SK-N-SH (cell line): ENCODE measurements at places on chromosomes 13 and 19. TPM values are rescaled to one million over a fixed set of nuclear protein-coding genes. Genes with fewer than 3 reads are reported as not detected.

- no peaks in the 10 kb centered on the region for H3K4me1 ChIP-seq
- no peaks in the 10 kb centered on the region for H3K27me3 ChIP-seq
- no peak overlapping the region for H3K4me3 ChIP-seq
Measured at GRCh38 chr13:108525827-108526226, 103.6 kb upstream of the MYO16 start.

DNA sequence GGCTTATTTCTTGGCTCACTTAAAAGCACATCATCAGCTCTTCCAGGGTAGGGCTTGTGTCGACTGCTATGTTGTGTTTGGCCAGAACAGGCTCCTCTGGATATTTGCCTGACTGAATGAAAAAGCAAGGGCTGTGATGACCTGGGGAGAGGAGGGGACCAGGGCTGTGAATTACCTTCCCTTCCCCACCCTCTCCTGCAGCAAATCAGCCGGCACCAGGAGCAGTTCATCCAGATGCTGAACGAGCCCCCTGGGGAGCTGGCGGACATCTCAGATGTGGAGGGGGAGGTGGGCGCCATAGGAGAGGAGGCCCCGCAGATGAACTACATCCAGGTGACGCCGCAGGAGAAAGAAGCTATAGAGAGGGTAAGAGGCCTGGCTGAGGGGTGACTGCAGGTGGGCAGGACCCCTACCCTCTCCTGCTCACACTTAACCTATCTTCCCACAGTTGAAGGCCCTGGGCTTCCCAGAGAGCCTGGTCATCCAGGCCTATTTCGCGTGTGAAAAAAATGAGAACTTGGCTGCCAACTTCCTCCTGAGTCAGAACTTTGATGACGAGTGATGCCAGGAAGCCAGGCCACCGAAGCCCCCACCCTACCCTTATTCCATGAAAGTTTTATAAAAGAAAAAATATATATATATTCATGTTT, 4.4 kb downstream of the GADD45GIP1 start:
- peaks cover 26% of the 10 kb centered on the region; the same call in 1 of the 2 replicates for H3K36me3 ChIP-seq
- DNase-seq: no peak
- H3K27me3 ChIP-seq: no peaks in the 10 kb centered on the region
- peaks cover 42% of the 10 kb centered on the region for H3K4me1 ChIP-seq

- no peak overlapping the region for H3K4me3 ChIP-seq
- no peaks in the 10 kb centered on the region for H3K36me3 ChIP-seq
- no peaks in the 10 kb centered on the region for H3K4me1 ChIP-seq
Measured at GRCh38 chr13:31699650-31700049, 39.7 kb upstream of the RXFP2 start.

DNA sequence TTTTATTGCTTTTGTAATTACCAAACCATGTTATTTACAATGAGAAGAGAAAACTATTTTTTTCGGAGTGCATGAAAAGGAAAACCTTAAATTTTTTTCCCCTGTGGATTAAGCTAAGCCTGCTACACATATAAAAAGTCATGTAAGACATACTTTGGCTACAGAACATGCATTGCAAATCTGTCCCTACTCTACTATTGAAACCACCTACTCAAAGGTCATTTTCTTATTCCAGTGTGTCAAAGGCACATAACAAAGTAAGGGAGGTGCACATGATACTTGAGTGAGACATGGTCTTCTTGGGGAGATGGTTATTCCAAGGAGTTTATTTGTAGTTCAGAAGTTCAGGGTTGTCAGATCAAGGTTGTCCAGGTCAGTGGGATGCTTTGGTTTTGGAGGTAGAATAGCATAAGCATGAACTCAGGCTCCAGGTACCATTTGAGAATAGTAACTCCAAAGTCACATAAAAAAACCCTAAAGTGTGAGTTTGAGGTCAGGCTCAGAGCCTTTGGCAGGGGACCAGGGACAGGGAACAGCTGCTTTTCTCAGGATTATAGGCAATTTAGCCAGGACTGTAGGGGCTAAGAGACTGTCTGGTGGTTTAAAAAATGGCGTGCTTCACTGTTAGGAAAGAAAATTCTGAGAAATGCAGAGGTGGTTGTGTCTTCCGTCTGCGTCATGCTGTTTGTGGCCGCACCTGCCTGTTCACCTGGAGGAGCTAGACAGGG, 15.4 kb downstream of the FARP1 start:
- H3K4me1 ChIP-seq: no peaks in the 10 kb centered on the region
- H3K27me3 ChIP-seq: no peaks in the 10 kb centered on the region

- peaks cover 4% of the 10 kb centered on the region; the same call in 1 of the 2 replicates for H3K4me1 ChIP-seq
- no peaks in the 10 kb centered on the region for H3K36me3 ChIP-seq
- H3K4me3 ChIP-seq: no peak overlapping the region
- no peak overlapping the region for H3K27ac ChIP-seq
- H3K27me3 ChIP-seq: no peaks in the 10 kb centered on the region
Measured at GRCh38 chr13:79439275-79439674, 33.2 kb upstream of the RBM26 start.

- H3K36me3 ChIP-seq: no peaks in the 10 kb centered on the region
- no peaks in the 10 kb centered on the region for H3K4me1 ChIP-seq
- H3K4me3 ChIP-seq: no peak overlapping the region
- H3K27ac ChIP-seq: no peak overlapping the region
Measured at GRCh38 chr13:87259479-87260083, 411.6 kb upstream of the SLITRK5 start.

- no peaks in the 10 kb centered on the region for H3K4me1 ChIP-seq
- no peak for DNase-seq
- no peak overlapping the region for H3K4me3 ChIP-seq
- H3K27me3 ChIP-seq: no peaks in the 10 kb centered on the region
- no peak overlapping the region for H3K27ac ChIP-seq
Measured at GRCh38 chr13:20911037-20911436, 8.5 kb upstream of the XPO4 start.

GRCh38 chr19:48890551-48890950, 8.0 kb downstream of the TULP2 start:
- no peak overlapping the region for H3K4me3 ChIP-seq
- no peak overlapping the region for H3K27ac ChIP-seq
- H3K27me3 ChIP-seq: no peaks in the 10 kb centered on the region
- H3K4me1 ChIP-seq: no peaks in the 10 kb centered on the region
- H3K36me3 ChIP-seq: no peaks in the 10 kb centered on the region

- H3K27me3 ChIP-seq: no peaks in the 10 kb centered on the region
- H3K36me3 ChIP-seq: peaks cover 11% of the 10 kb centered on the region
- no peaks in the 10 kb centered on the region; the same call in 1 of the 2 replicates for H3K4me1 ChIP-seq
- H3K4me3 ChIP-seq: no peak overlapping the region
Measured at GRCh38 chr13:49657241-49657641, 28.9 kb downstream of the ARL11 start.

The EIF3K gene
- polyA plus RNA-seq: 405 and 484 TPM in 2 replicates
